T47D (cell line): ENCODE measurements at places on chromosomes 3 and 15.

GRCh38 chr15:65156692-65157091 is 23.1 kb upstream of the PDCD7 start:
- DNase-seq, result no peak

- no peak for DNase-seq
Measured at GRCh38 chr15:41655716-41656115, 4.5 kb upstream of the MGA start.

- no peak for DNase-seq
Measured at GRCh38 chr3:19213603-19214220, 65.4 kb downstream of the KCNH8 start.

DNA sequence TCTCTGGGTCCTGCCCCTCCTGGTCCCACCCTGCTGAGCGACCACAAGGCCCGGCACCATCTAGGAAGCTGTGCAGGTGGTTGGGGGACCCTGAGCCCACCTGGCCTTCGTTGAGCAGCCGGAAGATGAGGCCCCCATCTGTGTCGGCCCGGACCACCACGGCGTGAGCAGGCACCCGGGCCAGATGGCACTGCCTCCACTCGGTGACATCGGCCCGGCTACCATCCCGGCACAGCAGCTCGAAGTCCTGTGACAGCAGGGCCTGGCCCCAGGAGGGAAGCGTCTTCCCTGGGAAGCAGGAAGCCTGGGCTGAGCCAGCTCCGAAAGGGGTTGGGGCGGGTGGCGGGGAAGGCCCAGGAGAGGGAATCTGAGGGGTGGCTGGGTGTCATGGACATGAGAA is 12.6 kb downstream of the MELTF start:
- no peak for DNase-seq

- DNase-seq, result no peak
Measured at GRCh38 chr15:92839696-92840095, 60.4 kb upstream of the CHD2 start.

GRCh38 chr15:69980341-69981059 is 117.2 kb downstream of the TLE3 start:
- no peak for DNase-seq

GRCh38 chr3:105821433-105821832 is 47.4 kb downstream of the CBLB start:
- DNase-seq, result no peak

- DNase-seq, result no peak
Measured at GRCh38 chr15:41890050-41890690, 3.7 kb downstream of the SPTBN5 start.

DNA sequence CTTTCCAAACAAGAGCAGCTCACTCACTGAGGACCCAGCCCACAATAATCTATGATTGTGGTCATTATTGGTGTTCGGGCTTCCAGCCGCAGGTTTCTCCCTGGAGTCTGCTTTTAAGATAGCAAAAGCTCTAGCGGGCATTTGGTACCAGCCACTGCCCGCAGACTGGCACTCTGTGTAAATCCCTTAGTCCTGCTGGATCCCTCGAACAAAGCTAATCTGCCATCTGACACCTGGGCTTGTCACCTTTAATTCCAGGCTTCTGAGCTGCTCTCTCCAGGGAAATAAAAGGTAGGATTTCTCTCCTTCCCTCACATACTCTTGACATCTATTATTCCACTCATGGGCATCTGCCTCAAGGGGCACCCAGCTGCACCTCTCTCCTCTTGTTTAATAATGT is 158.7 kb downstream of the PDCD6IP start:
- DNase-seq, result no peak

GRCh38 chr3:194497799-194498575 is 11.2 kb upstream of the ATP13A3 start:
- DNase-seq, result no peak

DNA sequence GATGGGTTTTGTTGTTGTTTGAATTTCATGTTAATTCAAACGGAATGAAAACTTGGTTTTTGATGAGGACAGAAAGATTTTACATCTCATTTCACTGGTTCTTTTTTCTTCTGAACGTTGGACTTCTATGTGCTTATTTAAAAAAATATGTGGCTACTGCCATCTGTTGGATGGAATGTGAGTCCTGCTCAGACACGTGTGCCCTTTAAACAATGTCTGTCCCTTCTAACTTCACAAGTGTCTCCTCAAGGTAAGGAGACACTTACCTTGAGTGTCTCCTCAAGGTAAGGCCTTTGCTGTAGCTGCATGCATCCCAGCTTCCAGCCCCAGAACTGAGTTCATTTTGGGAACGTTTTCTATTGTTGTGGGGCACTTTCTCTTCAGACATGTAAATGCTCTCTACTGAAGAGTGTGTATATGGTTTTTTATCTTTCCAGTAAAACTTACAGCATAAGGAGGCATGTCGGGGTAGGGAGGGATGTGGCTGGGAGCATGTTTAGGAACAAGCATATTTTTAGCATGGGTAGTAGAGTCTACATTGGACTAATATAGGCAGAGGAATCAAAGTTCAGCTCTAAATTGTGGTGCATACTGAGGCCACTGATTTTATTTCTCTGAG is 63.1 kb upstream of the UBE3A start:
- no peak for DNase-seq

DNA sequence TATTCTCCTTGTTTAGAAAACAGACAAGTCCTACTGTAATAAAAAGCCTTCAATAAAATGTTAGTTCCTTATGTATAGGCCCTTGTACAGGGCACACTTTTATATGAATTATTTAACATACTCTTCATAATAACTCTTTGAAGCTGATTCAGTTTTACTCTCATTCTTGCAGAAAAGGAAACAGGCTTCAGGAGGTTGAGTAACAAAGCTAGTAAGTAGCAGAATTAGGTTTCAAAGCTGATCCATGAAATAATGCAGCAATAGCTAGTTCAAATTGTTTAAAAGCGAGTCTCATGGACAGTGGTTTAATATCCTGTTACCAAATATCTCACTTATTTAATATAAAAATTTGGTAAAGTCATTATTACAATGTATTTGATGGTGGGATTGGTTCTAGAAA is 25.0 kb downstream of the TCF12 start:
- no peak for DNase-seq

DNA sequence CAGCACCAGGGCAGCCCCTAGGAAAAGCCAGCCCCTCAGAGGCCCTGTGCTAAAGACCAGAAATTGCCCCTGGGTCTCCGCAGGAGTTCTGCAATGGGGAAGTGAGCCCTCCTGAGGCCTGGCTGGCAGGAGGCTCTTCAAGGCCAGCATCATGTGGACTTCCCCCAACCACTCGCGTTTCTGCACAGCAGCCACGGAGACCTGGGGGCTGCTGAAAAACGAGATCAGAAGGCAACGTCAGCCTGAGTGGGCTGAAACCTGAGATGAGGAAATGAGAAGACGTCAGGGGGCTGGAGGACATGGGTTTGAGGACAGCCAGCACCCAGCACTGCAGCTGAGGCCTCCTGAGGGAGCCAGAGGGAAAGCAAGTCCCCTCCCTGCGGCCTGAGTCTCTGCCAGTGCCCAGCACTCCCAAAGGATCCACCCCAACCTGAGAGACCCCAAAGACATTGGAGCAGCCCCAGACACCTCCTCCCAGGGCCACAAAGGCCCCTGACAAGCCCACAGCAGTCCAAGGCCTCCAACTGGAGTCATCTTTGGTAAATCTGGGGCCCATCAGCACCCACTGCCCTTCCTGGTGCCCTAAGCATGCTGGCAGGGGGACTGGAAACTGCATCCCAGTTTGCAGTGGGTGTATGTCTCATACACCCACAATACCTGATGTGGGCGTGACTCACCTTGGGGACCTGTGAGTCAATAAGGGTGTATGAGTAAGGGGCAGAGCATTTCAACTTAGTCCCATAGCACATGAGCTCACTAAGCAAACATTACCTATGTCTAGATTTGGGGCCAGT is 29.2 kb upstream of the CYP11A1 start:
- DNase-seq, result no peak

- DNase-seq, result no peak
Measured at GRCh38 chr3:147388700-147389580, 17.4 kb downstream of the ZIC4 start.

DNA sequence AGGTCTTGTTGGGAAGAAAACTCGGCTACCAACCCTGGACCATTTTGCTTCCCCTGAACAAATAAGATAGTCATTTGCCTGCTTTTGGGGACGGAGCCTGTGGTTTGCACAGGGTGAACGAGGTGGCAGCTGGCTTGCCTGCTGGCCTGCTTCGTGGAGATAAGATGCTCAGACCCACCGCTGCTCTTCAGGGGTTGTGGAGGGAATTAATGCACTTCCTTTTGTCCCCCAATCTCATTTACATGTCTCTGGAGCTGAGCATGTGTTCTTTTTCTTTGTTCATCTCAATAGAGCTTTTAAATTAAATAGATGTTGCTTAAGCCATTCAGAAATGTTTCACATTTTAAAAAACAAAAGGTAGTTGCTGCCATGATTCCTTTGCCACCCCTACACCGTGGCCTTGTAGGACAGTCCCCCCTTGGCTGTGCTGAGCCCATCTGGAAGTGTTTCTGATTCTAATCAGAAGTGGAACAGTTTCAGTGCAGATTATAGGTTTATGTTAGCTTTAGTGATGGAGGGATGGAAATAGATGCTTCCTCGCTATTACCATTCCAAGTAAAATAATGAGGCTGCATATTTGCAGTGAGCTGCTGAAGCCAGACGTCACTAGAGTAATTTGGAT is 25.6 kb downstream of the APBA2 start:
- DNase-seq, result no peak

- no peak for DNase-seq
Measured at GRCh38 chr15:20351448-20351971, 190.1 kb downstream of the GOLGA6L6 start.

DNA sequence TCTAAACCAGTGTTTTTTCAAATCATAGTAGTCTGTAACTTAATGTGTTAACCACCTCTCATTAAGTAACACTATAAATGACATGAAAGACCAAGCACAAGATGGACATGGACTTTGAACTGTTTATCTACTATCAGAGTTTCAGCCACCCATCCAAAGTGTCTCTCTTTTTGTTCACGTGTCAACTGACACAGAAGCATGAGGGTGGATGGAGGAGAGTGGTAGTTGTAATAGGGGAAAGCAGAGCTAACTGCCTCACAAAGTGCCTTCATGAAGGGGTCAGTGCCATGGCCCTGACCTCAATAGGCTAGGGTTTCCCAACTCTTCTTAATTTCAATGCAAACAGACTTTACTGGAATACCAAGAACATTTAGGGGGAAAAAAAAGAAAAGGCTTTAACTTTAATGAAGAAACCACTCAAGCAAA is 32.1 kb upstream of the TRPM7 start:
- DNase-seq, result no peak
